ENCODE measurements at places on chromosomes 13 and 19.

- DNase-seq: peak; percentile 92
Measured at GRCh38 chr13:95267662-95268342, 33.4 kb downstream of the ABCC4 start.

DNA sequence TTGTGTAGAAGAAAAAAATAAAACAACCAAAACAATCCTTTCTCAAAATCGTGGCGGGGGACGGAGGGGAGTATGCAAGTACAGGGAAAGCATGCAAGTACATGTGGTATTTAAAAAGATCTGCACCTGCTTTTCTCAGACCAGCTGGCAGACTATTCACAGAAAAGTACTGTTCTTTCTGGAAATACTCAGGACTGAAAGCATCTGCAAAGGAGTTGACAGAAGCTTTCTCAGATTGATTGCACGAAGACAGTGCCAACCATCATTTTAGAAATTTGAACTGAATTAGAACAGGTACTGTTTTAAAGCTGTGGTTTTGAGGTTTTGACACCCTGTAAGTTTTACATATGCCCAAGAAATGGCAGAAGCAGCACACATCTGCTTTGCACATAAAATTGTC lies 19.8 kb upstream of the PCDH8 start:
- no peak for DNase-seq

GRCh38 chr13:80297094-80297493 lies 43.8 kb downstream of the SPRY2 start:
- DNase-seq: no peak

GRCh38 chr13:71864094-71864985 lies 2.7 kb downstream of the DACH1 start:
- no peak for DNase-seq

GRCh38 chr13:42345367-42345766 lies 73.4 kb downstream of the AKAP11 start:
- DNase-seq: no peak

- no peak for DNase-seq
Measured at GRCh38 chr13:21556051-21556450, 47.9 kb downstream of the MICU2 start.

DNA sequence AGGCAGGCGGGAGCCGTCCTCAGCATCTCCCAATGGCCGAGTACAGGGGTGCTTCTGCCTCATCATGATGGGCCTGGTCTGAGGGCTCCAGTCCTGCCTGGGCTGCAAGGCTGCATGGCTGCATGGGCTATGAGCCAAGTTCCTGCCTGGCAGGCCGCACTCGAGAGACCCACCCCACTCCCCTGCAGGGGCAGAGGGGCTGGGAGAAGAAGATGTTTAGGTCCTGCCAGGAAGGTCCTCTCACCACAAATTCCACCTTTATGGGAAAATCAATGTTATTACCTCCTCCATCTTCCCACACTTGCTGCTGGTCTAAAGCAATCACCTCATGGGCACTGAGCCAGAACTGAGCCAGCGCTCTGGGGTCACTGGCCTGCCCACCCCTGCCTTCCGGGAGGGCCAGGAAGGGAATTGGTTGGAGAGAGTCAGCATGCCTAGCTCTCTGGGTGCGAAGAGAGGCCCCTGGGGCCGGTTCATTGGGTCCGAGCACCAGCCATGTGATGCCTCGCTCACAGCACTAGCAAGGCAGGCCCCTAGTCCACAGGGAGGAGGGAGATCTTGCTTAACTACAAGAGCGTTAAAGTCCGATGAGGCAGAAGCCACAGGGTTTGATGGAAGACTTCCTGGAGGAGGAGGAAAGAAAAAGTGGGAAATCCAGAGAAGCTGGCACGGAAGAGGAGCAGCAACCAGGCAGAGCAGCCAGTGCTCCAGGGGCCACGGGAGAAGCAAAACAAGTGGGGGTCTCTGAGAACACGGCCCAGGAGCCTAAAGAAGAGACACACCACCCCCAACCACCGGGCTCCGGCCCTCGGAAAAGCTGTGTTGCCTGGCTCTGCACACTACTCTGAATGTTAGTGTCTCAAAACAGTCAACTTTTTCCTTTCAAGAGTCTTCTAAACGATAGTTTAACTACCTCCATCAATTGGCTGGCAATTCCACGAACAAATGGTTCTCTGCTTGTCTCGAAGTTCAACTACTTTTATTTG lies 63.1 kb downstream of the CEBPG start:
- no peak for DNase-seq

DNA sequence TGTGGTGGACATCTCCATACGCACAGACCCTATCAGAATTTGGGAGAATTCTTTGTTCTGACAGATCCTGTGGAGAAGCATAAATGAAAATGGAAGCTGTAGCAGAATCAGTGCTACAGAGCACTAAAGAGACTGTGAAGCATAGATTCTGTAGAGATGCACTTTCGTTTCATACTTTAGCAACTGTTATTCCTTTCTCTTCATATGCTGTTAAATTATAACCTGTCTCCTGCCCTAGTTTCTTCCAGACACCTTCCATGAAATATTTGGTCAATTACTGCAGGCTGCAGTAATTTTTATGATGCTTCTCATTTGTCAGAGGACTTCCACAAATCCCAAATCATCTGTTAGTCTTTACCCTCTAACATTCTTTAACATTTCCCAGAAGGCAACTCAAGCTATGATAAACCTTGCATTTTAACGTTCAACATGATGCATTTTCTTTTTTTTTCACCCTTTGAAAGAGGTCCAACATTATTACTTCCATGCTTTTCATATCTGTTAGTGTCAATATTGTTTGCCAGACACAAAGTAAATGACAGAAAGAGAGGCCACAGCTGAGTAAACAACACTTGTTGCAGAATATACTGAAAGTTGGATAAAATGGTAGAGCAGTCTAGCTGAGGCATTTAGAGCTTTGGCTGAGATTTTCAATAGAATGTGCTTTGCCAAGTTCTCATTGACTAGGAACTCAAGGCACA lies 412.7 kb downstream of the LMO7 start:
- DNase-seq: no peak

- no peak for DNase-seq
Measured at GRCh38 chr13:98779695-98780094, 27.2 kb upstream of the SLC15A1 start.

DNA sequence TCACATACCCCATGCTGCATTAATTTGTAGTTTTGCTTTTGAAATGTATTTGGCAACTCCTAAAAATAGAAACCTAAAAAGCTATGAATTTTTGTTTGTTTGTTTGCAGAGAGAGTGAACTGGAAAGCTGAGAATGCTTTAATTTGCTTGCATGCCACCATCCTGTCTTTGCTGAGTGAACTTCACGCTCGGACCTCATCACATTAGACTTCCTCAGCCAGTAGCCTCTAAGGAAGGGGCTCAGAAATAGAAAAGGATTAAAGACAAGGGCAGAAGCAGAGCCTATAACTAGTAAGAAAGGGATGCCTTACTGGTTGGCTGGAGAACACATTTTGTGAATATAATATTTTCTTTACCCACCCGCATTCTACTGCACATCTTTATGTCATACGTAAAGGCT lies 275.1 kb downstream of the DCLK1 start:
- DNase-seq: no peak

Data from foreskin fibroblast (primary cell).